ENCODE measurements at places on chromosomes 1 and 21.

- H3K4me1 ChIP-seq: no peaks in the 10 kb centered on the region
- H3K36me3 ChIP-seq: no peaks in the 10 kb centered on the region
- DNase-seq: no peak
- H3K27me3 ChIP-seq: no peaks in the 10 kb centered on the region
- no peak overlapping the region for H3K27ac ChIP-seq
These were observed 702.9 kb upstream of the ADGRL2 start for GRCh38 chr1:81097860-81098259.

DNA sequence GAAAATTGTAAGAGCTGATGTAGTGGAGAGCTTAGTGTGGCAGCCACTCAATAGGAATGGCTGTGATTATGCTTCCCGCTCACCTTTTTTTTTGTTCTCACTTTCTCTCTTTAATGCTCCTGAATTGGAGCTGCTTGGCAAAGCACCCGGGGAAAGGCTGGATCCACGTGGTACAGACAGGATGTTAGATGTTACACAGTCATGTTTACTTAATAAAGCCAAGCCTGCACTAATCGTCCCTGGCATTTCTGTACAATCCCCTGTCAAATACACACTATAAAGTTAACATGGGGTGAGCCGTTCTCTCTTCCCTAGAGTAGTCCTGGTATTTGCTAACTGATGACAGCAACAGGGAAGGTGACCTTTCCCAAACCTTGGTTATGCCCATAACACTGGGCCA, 187.8 kb downstream of the ZSCAN20 start:
- H3K36me3 ChIP-seq: no peaks in the 10 kb centered on the region
- no peak overlapping the region for H3K27ac ChIP-seq

- H3K4me1 ChIP-seq: no peaks in the 10 kb centered on the region
- H3K36me3 ChIP-seq: no peaks in the 10 kb centered on the region
- no peak for DNase-seq
- H3K27ac ChIP-seq: no peak overlapping the region
These were observed 84.1 kb downstream of the GPR88 start for GRCh38 chr1:100622037-100622436.

GRCh38 chr1:161866241-161866640, 100.1 kb downstream of the ATF6 start:
- no peaks in the 10 kb centered on the region for H3K36me3 ChIP-seq
- no peaks in the 10 kb centered on the region for H3K4me1 ChIP-seq
- no peak overlapping the region for H3K4me3 ChIP-seq
- H3K27ac ChIP-seq: no peak overlapping the region
- no peak for DNase-seq

DNA sequence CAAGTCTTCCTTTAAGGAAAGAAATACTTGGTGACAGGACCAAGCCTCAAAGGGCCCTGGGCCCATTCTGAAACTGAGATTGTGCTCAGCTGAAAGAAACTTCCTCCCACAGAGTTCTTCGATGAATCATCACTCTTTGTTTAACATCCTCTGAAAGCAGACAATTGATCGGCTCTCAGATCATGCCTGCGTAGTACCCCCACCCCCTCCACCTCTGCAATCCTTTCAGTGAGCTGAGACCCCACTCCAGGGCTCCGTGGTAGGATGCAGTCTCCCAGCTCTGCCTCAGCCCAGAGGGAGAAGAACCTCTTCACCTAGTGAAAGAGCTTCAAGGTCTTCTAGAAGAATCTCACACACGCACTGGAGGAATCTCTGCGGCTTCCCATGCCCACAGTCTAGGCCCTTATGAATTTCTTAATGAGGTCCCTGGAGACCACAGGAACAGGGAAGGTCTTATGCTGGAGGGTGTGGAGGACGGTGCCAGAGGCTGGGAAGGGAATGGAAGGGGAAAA, 104.9 kb upstream of the SOD1 start:
- no peak overlapping the region for H3K4me3 ChIP-seq
- no peak overlapping the region for H3K27ac ChIP-seq
- peak; percentile 46 for DNase-seq
